ENCODE measurements at places on chromosomes 6 and 20. TPM values are rescaled to one million over a fixed set of nuclear protein-coding genes. Genes with fewer than 3 reads are reported as not detected.

- no peak for DNase-seq
Observed at GRCh38 chr6:16427124-16427523, 188.7 kb downstream of the GMPR start.

DNA sequence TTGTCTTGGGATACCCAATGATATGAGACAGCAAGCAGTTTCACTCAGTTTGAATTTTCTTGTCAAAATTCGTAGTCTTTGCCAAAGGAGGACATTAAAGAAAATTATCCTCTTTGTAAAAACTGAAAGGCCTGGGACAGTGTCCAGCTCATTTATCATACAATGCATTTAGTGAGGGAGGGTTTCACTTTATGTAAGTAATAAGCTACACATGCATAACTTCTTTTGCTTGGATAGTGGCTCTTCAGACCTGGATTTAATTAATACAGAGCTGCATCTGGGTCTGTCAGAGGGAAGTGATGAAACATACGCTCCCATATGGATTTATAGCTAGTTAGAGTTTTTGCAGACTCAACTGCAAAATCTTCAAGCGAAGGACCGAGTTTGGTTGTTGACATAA lies 175.6 kb downstream of the PHACTR1 start:
- no peak for DNase-seq

- peak; percentile 49 for DNase-seq
Observed at GRCh38 chr20:17885544-17885943, 83.0 kb downstream of the SNX5 start.

DNA sequence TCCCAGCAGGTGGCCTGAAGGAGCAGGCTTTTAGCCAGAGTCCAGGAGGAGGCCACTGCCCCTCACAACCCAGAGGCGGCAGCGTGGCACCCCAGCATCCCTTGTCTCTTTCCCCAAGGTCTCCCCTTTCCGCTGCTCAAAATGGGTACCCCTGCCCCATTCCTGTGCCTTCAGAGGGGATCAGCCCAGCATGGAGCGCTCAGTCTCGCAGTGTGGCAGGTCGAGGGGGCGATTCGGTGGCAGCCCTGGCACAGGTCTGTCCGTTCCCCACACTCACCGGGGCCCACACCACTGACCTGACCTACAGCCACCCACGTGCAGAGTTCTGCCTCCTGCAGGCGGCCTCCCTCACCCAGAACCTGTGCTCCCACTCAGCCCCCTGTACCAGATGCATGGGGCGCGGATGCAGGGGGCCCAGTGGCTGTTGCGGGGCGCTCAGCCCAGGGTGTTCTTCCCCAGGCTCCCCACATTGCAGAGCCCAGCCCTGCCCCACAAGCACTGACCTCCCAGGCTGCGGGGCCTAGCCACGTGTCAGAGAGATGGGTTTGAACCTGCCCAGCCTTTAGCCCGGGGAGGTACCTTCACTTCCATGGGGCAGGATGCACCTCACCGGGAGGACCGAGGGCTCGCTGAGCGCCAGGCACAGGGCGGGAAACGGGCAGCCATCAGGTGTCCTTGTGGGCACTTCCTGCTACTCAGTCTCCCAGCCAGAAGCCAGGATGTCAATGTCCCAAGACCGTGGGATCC lies 41.8 kb downstream of the DSTN start:
- no peak for DNase-seq

Gene OARD1
- total RNA-seq, result 15.9 TPM

- peak; percentile 97 for DNase-seq
Observed at GRCh38 chr6:137811121-137811915, 55.7 kb upstream of the TNFAIP3 start.

GRCh38 chr20:4850960-4851359 lies 129.3 kb downstream of the PRND start:
- DNase-seq, result no peak

GRCh38 chr20:36745234-36745926 lies 510 bp downstream of the NDRG3 start:
- DNase-seq, result peak; percentile 21

GRCh38 chr20:14956026-14956425 lies 618.6 kb upstream of the FLRT3 start:
- DNase-seq, result no peak

DNA sequence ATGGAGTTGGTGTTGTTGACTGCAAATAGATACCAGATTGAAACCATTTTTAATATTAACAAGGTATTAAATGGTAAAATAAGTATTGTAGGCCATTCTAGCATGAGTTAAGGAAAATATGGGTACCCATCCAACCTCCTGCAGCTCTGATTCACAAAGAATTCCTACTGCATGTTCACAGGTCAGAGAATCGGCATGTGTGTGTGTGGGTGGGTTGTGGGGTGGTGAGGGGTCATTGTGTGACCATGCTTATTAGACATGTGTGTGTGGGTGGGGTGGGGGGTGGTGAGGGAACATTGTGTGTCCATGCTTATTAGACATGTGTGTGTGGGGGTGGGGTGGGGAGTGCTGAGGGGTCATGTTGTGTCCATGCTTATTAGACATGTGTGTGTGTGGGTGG lies 3.2 kb downstream of the IYD start:
- DNase-seq, result no peak

Gene FILIP1
- 31.7 TPM for total RNA-seq

GRCh38 chr20:47273591-47274235 lies 82.8 kb downstream of the ZMYND8 start:
- DNase-seq, result no peak

DNA sequence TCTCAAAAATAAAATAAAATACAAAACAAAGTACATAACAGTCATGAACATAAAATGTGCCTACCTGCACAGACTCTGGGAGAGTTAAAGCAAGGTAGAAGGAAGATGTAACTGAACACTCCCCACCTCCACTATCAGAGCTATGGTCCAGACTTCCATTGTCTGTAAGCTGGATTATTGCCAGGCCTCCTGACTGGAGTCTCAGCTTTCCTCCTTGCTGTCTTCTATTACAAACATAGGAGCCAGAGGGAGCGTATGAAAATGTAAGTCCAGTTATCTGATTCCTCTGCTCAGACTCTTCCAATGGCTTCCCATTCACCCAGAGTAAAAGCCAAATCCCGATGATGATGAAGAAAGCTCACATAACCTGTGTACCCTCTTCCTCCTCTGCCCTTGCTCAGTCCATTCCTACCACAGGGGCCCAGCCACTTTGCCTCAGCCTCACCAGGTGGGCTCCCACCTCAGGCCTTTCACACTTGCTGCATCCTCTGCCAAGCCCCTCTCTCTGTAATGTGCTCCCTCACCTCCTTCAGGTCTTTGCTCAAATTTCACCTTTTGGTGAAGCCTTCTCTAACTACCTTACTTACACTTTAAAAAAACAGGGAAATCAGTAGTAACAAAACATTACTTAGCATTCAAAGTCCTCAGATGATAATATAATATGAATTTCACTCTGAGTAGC lies 194.1 kb downstream of the RIMS1 start:
- DNase-seq, result no peak

Gene SEMG1
- not detected for total RNA-seq

- DNase-seq, result no peak
Observed at GRCh38 chr6:119075200-119075981, 3.1 kb downstream of the FAM184A start.

GRCh38 chr6:54737247-54737646 lies 109.3 kb upstream of the FAM83B start:
- no peak for DNase-seq

GRCh38 chr20:11906626-11907480 lies 10.8 kb upstream of the BTBD3 start:
- no peak for DNase-seq

DNA sequence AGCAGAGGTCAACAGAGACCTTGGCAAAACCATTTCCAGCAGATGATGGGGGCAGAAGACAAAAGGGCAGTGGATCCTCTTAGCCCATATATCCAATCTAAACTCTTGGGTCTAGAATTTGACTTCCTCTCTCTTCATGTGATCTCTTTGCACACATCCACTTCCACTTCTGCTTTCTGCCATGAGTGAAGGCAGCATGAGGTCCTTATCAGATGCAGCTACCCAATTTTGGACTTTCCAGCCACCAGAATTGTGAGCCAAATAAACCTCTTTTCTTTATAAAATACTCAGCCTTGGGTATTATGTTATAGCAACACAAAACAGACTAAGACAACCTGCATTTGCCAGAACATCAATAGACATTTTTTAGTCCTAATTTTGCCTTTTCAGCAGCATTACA lies 191.6 kb downstream of the ADAT2 start:
- DNase-seq, result no peak

DNA sequence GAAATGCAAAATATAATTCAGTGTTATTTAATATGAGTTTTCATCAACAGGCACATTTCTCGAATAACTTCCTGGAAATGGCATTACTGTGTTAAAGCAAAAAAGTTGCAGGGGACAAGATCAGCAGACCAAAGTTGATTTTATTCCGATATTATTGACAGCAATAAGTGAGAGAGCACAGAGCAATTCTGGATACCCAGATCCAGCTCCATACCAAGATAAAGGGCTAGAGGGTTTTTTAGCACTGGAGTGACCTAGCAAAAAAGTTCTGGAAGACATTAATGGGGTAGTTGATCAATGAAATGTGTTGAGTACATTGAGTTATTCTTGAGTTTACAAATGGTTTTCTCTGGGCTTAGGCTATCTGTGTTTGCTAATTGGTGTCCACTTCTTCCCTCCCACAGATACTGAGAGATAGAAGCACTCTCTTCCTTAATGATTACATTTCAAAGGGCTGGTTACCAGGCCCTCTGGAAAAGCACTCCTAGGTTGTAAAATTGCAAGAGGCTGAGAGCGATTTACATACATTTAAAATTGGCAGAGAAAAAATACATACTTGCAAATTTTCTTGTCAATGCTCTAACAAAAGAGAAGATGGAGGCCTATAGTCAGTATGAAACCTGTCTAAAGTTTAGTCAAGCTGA lies 47.0 kb upstream of the MANEA start:
- no peak for DNase-seq
